Frontal cortex (tissue), 4 donors: ENCODE measurements at places on chromosomes 12 and 14. TPM values are rescaled to one million over a fixed set of nuclear protein-coding genes. Genes with fewer than 3 reads are reported as not detected.

The KLRD1 gene
- total RNA-seq = under 0.01 TPM

The ARMH4 gene
- 54.2 TPM for total RNA-seq

The WDR20 gene
- 39.5 TPM for total RNA-seq

The UBR7 gene
- 40.8 TPM for total RNA-seq

The OVCH1 gene
- 0.41 TPM for total RNA-seq

The CATSPERB gene
- total RNA-seq = 4.1 TPM
